ENCODE measurements at places on chromosomes 1 and 21.

DNA sequence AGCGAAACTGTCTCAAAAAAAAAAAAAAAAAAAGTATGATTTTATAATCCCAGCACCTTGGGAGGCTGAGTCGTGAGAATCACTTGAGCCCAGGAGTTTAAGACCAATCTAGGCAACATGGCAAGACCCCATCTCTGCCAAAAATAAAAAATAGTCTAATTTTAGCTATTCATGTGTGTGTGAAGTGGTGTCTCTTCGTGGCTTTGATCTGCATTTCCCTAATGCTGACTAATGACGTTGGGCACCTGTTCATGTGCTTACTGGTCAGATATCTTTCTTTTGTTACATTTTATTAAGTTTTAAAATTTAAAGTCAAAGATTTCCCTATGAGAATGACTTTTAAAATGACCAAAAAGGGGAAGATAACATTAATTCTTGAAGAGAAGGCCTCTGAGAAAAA lies 31.0 kb downstream of the PSEN2 start:
- DNase-seq, result no peak

GRCh38 chr21:28932717-28933116 lies 60.0 kb downstream of the LTN1 start:
- DNase-seq, result no peak

DNA sequence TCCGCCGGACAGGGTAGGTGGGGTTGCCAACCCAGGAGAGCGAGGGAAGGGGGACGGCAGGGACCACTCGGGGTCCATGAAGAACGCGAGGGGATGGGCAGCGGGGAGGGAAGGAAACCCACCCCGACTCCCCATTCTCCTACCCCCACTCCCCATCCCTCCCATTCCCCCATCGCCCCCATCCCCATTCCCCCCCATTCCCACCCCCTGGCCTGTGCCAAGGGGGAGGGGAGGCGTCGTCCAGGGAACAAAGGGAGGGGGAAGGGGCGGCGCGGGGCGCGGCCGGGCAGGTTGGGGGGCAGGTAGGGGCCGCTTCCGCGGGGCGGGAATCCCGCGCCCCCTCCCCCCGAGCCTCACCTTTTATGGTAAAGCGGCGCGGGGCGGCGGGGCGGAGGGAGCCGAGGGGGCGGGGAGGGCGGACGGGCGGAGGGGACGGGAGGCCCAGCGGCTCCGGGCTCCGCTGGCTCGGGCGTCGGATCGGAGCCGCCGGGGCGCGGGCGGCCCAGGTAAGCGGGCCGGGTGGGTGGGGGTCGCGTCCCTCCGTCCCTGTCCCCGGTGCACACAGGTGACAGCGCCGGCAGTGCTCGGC lies at the start of gene FBLIM1:
Gene FBLIM1 (plus strand): TSS at position 453 of the 589 bp plus-strand sequence. CDS start 6,189 bp downstream, outside the sequence.
- no peak for DNase-seq

DNA sequence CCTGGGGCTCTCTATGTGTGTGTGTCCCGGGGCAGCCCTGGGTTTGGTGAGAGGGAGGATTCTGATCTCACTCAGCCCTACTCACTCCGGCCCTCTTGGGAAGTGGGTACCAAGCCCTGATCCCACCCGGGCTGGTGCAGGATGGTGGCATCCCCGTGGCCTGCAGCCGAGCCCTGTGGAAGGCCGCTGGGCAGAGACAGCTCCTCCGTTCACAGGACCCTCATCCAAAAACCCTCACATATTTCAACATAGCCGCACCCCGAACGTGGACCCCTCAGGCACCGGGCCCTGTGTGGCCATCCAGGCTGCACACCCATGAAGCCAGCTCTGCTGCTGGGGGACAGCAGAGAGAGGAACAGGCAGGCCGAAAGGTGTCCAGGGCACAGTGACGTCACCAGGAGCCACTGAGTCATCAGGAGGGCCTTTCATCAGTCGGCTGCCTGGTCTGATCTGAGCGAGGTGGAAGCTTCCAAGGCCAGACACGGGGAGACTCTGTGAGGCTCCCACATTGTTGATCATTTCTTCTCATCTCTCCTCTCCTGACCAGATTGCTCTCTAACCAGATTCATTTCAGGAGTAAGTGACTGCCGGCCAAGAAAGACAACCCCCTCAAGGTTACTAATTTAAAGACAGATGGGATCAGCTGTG lies 16.2 kb upstream of the GPR157 start:
- DNase-seq, result no peak

- no peak for DNase-seq
Observed at GRCh38 chr21:36692114-36692834, 6.6 kb upstream of the SIM2 start.

- DNase-seq, result no peak
Observed at GRCh38 chr1:53517821-53518352, 58.7 kb downstream of the DMRTB1 start.

DNA sequence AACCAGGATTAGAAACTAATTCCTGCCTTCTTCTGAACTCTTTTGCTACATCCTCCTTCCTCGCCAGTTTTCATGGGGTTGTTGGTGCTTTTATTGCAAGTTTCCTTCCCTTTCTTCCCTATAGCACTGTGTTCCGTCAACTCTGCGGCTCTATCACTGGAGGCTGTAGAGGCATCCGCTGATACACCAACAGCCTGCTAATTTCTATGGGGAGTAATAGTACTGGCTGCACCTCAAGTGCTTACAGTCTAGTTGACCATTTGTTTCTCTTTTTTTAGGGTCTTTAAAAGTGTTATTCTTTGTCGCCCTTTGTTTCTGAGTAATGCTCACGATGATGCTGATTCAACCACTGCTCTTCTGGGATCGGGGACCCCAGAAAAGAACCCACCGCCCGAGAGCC lies 746 bp downstream of the MIS18A start:
- no peak for DNase-seq

- DNase-seq, result no peak
Observed at GRCh38 chr1:62038594-62039284, 155.9 kb upstream of the L1TD1 start.

DNA sequence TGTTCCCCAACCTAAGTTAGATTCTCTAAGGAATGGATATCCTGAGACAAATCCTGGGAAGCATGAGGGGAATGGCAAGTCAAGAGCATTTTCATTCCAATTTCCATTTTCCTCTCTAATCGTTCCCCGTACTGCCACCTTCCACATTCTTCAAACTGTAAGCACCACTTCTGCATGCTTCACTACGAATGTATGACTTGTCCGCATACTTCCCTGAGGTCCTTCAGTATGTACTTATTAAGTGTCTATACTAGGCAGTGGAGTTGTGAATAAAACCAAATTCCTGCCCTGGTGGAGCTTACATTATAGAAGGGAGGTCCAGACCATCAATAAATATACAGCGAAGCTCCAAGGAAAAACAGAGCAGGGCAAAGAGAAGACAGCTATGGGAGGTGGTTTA lies 154.8 kb downstream of the GREM2 start:
- DNase-seq, result no peak

All from NCI-H1092 (cell line).